HCT116 (cell line): ENCODE measurements at places on chromosomes 16 and 17.

DNA sequence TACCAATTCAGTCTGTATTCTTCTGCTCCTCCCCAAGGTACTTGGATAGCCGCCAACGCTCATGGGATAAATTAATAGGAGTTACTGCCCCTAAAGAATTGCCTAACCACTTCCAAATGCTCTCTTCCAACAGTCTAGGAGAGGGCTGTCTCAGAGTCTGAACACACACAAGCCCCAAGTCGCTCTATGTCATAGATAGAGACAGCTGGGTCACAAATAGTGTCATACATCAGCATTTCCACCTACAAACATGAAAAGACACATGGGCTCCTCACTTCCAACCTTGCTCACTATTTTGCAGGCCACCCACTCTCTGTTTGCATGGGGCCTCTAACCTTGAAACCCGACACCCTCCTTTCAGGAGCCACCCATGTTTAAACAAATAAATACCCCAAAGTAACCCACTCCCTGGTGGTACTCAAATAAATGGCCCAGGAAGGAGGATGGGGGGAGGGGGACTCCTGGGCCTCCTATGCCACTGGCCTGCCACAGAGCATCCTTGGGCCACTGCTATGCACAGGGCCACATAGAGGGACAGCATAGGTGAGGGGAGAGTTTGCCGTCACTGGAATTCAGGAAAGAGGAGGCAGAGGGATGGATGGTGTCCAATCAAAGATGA is 265.9 kb downstream of the SOX9 start:
- no peak for DNase-seq

DNA sequence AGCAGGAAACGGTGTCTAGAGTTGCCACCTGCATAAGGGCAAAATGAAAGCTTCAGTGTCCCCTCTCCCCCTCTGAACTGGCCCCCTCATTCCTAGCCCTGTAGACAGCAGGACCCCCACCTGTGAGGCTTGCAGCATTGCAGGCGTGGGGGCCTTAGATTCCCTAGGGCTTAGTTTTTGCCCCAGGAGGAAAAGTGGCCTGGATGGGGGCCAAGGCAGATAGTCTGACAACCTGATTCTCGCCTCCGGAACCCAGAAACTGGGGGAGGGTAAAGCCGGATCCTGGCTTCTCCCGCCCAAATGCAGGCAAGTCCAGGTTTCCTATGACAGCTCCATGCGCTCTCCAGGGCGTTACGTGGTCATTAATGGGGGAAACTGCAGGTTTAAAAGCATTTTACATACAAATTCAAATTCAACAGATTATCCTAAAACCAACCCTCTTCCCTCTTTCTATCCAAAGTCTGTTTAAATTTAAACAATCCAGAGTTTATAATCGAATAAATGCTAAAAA is 678 bp upstream of the HOXB6 start:
- no peak for DNase-seq

DNA sequence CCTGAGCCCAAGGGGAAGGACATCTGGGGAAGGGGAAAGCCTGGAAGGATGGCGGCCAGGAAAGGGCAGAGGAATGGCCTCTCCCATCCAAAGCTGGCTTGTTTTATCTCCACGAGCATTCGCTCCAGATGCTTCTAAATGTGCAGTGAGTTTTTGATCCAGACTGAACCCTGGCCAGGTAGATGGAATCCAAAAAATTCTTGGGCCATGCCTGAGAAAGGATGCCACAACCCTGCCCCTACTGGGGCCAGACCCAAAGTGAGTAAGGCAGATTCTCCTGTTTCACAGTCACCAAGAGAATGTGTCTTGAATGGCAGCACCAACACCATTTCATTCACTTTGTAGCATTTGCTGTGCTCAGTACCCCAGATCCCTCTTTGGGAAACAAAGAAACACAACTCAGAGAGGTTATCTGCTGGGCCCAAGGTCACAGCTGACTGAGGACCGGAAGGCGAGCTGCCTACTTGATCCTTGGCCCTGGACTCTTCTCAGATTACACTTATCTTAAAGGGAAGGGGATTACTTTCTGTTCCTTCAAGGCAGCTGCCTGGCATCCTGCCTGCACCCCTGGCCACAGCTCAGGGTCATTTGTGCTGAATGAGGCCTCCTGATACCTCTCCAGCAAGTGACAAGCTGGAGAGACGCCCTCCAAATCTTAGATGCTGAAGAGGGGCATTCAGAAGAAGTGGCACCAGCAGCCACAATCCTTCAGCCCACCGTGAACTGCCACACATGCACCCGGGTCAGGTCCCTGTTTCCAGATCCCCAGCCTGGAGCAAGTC is 3.6 kb downstream of the LRRC75A start:
- no peak for DNase-seq

- DNase-seq = no peak
These were observed 281.5 kb downstream of the CA10 start for GRCh38 chr17:51876986-51877385.

DNA sequence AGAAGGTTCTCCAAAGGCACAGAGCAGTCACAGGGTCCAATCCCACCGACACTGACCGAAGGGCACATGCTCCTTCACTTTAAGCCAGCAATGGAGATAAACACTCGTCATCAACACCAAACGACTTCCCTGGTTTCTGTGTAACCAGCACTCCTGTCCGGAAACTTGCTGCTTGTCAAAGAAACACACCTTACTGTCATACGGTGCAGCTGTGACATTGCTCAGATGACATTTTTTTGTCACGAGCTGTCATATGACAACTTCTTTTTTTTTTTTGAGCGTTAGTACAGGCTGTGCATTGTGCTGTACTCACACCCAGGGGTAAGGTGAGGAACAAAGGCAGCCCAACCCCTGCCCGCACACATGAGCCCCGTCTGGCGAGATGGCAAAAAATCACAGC is 39.2 kb downstream of the TLE7 start:
- no peak for DNase-seq
